ENCODE measurements at places on chromosomes 3 and 15.

DNA sequence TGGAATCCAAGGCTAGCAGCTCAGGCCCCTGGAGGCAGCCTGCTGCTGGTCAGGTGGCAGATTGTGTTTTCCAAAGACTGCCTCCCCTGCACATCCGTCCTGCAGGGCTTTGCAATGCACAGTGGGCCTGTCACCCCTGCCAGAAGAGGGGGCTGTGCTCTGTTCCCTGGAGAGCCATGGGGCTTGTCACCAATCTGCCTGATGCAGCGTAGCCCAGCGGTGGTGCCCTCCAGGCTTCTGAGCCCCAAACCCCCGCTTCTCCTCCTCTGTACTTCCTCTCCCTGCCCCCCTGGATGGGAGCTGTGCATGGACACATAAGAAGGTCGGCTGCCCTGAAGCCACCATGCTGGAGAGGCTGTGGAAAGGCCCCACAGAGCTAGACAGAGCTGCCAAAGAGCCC lies 10.0 kb upstream of the PLXNA1 start:
- no peak for DNase-seq

- no peak for DNase-seq
Observed at GRCh38 chr15:53160092-53160704, 370.1 kb upstream of the ONECUT1 start.

DNA sequence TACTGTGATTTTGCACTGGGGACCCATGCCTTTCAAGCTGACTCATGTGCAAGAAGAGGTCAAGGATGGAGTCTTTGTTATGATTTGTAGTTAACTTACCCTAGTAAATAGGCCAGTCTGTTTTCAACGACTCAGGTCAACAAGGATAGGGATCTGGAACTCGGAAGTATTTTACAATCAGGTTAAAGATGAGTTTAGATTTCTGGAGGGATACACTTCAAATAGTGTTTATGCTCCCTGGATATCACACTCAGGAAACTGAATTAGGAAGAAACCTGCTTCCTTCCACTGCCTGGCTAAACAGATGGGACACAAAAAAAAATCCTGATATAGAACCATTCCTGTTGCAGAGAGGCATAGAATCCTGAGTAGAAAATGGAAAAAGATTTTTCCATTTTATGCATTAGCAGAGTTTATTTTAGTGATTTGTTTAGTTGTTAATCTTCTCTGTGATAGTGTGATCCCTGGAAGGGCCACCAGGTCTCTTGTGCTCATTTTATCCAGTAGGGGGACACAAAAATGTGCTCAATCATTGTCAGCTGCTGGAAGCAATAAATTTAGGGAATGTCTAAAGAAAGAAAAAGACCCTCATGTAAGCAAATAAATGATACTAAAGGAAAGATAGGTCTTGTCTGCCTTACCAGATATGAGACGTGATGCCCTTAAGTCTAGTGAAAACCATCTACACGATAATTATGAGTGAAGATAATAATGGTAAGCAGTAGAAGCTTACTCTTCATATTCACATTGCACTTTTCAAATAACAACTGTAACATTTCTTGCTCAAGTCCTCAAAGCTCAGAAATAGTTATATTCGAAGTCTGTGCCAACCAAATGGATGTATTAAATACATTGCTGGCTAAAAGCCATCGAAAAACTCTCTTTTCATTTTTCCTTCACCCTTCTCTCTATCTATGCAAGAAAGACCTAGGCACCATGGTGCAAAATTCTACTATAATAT lies 452.1 kb upstream of the KCNMB2 start:
- DNase-seq, result no peak

DNA sequence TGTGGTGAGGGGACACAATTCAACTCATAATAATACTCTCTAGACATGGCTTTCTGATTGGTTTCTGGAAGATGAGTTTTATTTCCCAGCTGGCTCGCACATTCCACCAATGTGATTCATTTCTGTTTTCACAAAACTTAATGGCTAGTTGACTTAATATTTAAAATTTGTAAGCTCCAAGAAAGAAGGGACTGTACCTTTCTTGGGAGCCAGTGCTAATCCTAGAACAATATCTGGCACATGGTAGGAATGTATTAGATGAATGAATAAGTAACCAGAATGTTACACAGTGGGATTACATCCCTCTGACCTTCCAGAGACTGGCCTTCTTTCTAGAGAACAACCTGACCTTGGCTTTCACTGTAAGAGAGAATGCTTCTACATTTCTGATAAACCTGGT lies 262.8 kb downstream of the RORA start:
- no peak for DNase-seq

DNA sequence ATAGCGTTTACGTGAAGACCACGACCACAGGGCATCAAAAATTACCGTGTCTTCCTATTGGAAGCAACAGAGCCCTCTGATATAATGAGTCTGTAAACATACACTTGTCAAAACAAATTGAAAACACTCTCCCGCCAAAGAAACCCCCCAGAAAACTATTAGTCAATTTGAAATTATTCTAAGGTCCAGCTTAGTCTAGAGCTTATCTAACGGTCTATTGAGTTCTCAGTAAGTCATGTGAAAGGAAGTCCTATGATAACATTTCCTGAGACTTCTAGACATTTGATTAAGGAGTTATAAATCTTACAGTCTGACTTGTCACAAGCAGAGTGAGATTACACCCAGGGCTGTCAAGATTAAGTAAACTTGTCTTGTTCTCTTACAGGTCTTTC lies 356.3 kb downstream of the FOXP1 start:
- DNase-seq, result no peak

DNA sequence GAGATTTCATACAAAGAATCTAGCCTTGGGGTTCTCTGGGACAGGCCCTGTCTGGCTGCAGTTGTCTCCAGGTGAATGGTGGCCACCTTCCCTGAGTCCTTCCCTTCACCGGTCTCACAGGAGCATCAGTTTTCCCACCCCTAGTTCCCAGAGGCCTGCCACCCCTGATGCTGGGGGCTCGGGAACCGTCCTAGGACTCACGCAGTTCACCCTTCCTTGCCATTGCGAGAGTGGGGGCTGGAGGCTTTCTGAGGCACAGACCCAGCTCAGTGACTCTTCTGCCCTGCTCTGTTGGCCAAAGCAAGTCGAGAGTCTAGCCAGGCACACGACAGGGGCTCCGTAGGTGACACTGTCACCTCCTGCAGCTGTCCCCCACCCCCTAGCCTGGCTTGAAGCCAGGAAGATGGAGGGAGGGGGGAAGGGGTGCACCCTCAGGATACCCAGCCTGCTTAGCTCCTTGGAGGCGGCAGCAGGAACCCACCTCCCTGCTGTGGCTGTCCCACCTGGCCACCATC lies 130.3 kb downstream of the NUP210 start:
- no peak for DNase-seq

GRCh38 chr15:80758130-80758745 lies 20.9 kb upstream of the CEMIP start:
- DNase-seq, result no peak

DNA sequence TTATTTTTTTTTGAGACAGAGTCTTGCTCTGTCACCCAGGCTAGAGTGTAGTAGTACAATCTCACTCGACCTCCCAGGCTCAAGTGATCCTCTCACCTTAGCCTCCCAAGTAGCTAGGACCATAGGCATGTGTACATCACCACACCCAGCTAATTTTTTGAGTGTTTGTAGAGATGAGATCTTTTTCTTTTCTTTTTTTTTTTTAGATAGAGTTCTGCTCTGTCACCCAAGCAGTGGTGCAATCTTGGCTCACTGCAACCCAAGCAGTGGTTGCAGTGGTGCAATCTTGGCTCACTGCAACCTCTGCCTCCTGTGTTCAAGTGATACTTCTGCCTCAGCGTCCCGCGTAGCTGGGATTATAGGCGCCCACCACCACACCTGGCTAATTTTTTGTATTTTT lies 5.2 kb downstream of the CEP97 start:
- DNase-seq, result no peak

- no peak for DNase-seq
Observed at GRCh38 chr3:31571325-31571724, 38.6 kb downstream of the STT3B start.

DNA sequence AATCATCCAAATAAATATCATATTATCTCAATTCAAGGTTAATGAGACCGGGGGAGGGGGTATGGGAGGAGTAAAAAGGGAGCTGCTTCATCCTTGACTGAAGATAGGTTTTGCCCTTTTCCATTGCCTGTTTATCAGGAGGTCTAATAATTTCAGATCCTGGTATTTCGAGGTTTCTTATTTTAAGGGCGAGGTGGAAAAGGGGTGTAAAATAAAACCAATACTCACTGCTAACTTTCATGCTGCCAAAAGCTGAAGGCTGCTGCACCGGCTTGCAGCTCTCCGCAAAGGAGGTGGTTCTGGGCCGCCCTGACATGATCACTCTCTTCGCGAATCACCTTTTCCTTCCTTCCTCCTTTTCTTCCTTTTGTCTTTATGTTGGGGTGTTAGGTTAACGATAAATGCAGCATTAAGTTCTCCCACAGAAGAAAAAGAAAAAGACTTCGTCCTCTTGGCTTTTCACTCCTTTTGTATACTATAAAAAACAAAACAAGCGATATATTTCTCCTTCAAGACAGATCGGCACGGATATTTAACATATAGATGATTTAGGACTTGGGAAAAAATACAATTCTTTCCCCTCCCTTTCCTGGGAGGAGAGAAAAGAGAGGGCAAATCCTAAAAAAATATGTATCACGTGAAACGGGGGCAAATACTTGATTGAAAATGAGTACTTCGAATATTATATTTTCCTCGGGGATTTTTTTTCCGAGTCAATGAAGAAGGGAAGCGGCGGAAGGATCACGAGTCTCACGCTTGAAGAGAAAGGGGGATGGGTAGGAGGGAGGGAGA lies 932 bp downstream of the GSK3B start:
- no peak for DNase-seq

DNA sequence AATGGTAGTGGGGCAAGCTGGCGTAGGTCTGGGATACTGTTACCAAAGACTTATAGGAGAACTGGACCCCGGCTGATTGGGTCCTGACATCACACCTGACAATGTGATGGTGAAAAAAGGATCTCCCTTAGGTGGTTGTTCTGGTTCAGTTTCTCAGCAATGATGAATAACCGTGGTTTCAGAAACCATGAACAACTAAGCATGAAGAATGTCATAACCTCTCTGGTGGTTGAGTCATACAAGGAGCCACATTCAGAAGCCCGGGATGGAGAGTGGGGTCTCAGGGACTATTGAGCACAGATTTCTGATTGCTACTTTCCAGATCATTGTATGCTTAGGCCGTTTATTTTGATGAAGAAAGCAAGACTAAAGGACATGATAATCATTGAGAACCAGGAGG lies 17.4 kb downstream of the GPR160 start:
- DNase-seq, result no peak

DNA sequence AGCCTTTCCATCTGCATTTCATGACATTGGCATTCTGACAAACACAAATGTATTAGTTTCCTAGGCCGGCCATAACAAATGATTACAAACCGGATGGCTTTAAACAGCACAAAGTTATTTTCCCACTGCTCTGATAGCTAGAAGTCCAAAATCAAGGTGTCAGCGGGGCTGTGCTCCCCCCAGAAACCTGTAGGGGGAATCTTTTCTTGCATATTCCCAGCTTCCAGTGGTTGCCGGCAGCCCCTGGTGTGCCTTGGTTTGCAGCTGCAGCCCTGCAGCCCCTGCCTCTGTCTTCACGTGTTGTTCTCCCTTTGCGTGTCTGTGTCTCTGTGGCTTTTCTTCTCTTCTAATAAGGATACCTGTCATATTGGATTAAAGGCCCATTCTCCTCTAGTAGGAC lies 79.0 kb upstream of the CDV3 start:
- no peak for DNase-seq

Measured in Right ventricle myocardium inferior (tissue), 1 donor.